Stimulated activated CD4-positive, alpha-beta T cell treated with anti-CD3 and anti-CD28 coated beads, TNF-alpha, amount 100 ng/mL, for 4 hours (primary cell): ENCODE measurements at places on chromosomes 5 and 9.

GRCh38 chr5:71939452-71940230 is 167.6 kb upstream of the MAP1B start:
- no peak for DNase-seq

DNA sequence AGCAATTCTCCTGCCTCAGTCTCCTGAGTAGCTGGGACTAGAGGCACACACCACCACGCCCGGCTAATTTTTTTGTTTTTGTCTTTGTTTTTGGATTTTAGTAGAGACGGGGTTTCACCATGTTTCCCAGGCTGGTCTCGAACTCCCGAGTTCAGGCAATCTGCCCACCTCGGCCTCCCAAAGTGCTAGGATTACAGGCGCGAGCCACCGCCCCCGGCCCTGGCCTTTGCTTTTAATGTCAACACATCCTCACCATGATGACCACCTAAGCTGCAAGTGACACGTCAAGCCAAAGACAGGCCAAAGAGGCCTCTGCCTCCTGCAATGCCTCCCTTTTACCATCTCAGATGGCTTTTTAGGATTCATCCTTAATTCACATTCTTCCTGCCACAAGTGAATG is 121.5 kb upstream of the NR5A1 start:
- DNase-seq: no peak

- DNase-seq: no peak
Measured at GRCh38 chr9:4382722-4383317, 83.0 kb upstream of the GLIS3 start.

GRCh38 chr9:38200431-38200830 is 131.4 kb upstream of the SHB start:
- no peak for DNase-seq

GRCh38 chr5:50712479-50712878 is 46.0 kb downstream of the PARP8 start:
- DNase-seq: no peak

GRCh38 chr9:114416906-114417305 is 29.1 kb upstream of the AKNA start:
- DNase-seq: no peak

DNA sequence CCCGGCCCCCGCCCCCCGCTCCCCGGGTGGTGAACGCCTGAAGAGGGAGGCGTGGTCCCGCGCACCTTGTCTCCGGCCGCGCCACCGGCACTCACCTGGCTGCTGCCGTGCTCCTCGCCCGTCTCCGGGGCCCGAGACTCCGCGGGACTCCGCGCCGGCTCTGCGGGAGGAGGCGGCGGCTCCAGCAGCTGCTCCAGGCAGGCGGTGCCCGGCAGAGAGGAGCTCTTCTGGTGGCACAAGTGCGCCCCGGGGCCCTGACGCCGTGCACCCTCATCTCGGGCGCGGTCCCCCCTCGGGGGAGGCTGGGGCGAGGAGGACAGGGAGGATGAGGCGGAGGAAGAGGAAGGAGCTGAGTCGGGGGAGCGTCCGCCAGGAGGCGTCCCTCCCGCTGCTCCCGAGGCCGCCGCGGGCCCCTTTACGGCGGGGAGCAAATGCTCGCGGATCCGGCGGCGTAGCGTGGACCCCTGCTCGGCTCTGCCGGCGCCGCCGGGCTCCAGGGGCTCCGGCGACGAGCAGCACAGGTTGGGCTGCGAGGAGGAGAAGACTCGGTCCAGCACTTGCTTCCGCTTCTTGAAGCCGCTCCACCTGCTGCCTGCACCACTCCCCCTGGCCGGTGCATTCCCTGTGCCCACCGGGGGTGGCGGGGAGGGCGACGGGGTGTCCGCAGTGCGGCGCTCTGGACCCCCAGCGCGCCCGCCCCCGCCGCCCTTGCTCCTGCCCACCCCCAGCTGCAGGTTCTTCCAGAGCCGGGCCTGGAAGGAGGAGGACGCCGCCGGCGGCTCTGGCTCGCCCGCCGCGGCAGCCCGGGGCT is 928 bp downstream of the MCTP1 start:
- DNase-seq: no peak

- DNase-seq: peak; percentile 45
Measured at GRCh38 chr9:4604678-4605095, 57.4 kb upstream of the PLPP6 start.
